ENCODE measurements at places on chromosomes 11 and 22.

- no peak for DNase-seq
Observed at GRCh38 chr11:70757241-70757640, 358.9 kb downstream of the CTTN start.

- DNase-seq = no peak
Observed at GRCh38 chr22:41579997-41580355, 9.7 kb downstream of the PMM1 start.

DNA sequence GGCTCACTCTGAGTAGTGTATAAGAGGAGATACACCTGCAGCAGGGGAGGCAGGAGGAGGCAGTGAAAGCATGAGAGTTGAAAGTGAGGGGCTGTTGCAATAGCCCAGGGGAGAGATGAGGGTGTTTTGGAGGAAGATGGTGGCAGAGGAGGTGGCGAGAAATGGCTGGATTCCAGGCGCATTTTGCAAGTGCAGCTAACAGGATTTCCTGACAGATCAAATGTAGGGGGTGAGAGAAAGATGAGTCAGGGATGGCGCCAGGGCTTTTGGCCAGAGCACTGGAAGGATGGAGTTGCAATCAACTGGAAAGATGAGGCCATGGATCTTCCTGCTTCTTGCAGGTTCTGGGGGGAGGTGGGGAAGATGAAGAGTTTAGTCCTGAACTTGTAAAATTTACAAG is 16.8 kb upstream of the TSPAN18 start:
- no peak for DNase-seq

GRCh38 chr11:19571906-19572305 is 140.7 kb upstream of the NAV2 start:
- no peak for DNase-seq

DNA sequence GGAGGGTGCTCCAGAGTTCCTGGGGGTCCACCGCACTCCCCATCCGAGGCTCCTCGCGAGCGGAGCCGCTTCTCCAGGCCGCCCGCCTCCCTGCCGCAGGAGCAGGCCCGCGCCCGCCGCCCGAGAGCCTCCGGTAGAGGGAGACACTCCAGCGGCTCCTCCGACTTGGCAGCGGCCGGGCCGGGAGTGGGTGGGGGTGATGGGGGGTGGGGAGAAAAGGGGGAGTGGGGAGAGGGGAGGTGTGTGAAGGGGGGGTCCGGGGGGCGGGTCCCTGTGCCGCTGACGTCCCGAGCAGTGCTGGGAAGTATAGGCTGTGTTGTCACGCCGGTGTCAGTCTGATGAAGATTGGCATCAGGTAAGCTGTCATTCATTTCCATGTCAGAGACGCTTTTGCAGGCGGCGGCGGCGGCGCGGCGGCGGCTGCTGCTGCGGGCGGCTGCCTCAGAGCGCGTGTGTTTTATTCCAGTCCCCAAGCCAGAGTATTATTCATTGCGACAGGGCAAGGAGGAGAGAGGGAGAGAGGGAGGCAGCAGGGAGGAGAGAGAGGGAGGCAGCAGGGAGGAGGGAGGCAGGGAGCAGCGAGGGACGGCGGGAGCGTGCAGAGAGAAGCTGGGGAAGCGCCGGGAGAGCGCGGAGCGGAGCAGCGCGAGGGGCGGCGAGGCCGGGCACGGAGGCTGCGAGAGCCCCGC is at the start of gene PKNOX2:
Gene PKNOX2 (plus strand): TSS at position 330 of the 689 bp plus-strand sequence. CDS start 186,555 bp downstream, outside the sequence.
- DNase-seq = peak; percentile 61

- DNase-seq = no peak
Observed at GRCh38 chr11:121606354-121606753, 153.6 kb upstream of the SORL1-AS1 start.

GRCh38 chr11:119992171-119993051 is 145.5 kb downstream of the TRIM29 start:
- no peak for DNase-seq

- peak; percentile 19 for DNase-seq
Observed at GRCh38 chr22:30078320-30079311, 1.6 kb upstream of the HORMAD2 start.

GRCh38 chr11:103541186-103541795 is 432.1 kb downstream of the DYNC2H1 start:
- no peak for DNase-seq

- no peak for DNase-seq
Observed at GRCh38 chr11:111834432-111835163, 36.8 kb downstream of the ALG9 start.

- DNase-seq = no peak
Observed at GRCh38 chr11:14335712-14336111, 23.3 kb downstream of the RRAS2 start.

GRCh38 chr11:116353589-116353988 is 419.2 kb downstream of the BUD13 start:
- no peak for DNase-seq

GRCh38 chr22:44729391-44730021 is 22.9 kb upstream of the ARHGAP8 start:
- no peak for DNase-seq

DNA sequence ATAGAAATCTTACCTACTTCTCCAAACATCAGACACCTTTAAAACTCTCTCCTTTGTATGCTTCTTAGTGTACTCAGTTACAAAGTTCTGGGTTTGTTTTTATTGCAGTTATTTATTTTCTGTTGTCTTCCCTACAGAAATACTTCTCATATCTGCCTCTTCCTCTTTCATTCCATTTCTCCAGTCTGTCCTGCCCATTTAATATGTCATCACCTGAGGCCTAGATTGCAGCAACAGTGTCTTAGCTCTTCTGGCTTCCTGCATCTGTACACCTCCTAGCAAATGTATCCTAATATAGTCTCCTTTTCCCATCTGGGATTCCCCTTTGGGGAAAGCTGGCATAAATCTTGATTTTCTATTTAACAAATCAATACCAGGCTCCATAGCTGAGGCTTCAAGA is 34.9 kb upstream of the PCF11 start:
- no peak for DNase-seq

DNA sequence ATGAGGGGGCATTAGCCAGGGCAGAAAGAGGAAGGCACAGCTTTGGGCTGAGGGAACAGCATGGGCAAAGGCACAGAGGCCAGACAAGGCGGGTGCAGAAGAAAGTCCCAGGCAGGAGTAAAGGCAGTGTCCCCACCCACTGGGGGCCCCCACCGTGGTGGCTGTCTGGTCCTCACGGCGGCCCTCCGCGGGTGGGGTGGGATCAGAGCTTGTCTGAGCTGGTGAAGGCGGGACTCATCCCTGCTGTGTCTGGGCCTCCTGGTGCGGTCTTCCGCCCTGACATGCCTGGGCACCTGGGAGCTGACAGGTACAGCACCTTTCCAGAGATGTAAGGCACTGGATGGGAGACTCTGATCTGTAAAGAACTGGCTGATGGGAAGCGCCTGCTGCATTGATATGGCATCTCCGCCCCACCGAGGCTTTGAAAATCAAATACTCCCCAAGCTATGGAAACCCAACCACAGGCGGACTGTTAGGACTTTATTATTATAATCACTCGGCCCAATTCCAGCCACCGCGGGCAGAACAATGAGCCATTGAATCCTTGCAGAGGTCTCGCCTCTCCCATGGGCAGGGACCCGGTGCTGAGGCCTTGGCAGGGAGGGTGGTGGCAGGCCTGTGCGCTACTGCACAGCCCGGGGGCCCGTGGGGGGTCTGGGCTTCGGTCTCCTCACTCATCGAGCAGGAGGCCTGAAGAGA is 14.2 kb upstream of the GNB1L start:
- DNase-seq = no peak

GRCh38 chr11:35787013-35787504 is 124.5 kb downstream of the TRIM44 start:
- DNase-seq = no peak

- DNase-seq = no peak
Observed at GRCh38 chr11:69170704-69171103, 15.0 kb downstream of the SMIM38 start.

- DNase-seq = no peak
Observed at GRCh38 chr11:9681583-9682372, 17.9 kb downstream of the SWAP70 start.

GRCh38 chr11:108364159-108364558 is 103.2 kb downstream of the C11orf65 start:
- no peak for DNase-seq

DNA sequence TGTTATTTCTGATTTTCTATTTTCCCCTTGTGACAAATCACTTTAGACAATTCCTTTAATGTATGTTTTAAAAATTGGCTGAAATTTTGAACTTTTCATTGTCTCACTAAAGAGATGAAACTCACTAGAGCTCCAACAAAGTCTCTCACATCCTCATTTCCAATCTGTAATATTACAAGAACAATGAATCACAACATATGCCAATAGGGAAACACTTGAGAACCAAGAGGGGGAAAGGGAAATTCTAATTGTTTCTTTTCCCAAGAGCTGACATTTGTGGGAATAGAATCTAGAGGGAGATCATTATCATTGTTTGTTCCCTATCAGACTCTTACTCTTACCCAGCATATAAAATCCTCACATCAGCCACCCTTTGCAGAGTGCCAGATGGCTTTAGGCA is 28.2 kb downstream of the OR10D3 start:
- no peak for DNase-seq

GRCh38 chr11:9344061-9344680 is 29.8 kb upstream of the TMEM41B start:
- no peak for DNase-seq

DNA sequence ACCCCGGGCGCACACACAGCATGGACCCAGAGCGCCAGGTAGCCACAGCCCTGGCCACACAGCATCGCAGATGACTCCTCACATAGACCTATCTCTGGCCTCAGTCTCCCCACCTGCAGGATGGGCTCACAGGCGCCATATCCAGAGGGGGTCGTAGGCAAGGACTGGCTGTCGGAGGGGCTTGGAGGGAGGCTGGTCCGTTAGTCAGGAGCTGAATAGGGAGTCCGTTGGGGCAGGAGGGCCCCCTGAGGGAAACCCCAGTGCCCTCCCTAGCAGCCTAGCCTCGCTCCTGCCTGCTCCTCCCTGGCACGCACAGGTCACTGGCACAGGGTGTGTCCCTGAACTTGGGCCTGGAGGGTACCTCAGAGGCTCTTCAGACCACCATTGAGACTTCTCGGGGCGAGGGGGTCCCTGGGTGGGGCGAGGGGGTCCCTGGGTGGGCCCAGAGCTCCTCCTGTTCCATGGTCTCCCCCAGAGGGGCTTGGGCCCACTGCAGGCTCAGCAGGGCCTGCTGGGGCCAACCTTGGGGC is 2.0 kb downstream of the PLXNB2 start:
- DNase-seq = no peak

- DNase-seq = no peak
Observed at GRCh38 chr22:32016081-32016480, 27.0 kb upstream of the SLC5A1 start.

GRCh38 chr22:31138126-31138525 is 2.2 kb downstream of the PLA2G3 start:
- DNase-seq = no peak

DNA sequence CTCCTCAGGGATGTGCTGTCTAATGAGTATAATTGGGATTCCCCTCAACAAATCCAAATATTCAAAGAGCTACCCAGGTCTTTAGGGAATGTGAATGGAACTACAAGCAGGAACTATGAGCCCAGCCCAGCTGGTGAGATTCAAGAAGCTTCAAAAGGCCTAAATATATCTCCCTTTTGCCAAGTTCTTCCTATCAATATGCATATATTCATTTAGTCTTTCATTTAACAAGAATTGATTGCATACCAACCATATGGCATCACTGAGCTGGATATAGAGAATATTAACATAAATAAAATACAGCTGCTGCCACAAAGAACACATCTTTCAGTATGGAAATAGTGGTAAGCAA is 58.9 kb upstream of the PRSS23 start:
- no peak for DNase-seq

DNA sequence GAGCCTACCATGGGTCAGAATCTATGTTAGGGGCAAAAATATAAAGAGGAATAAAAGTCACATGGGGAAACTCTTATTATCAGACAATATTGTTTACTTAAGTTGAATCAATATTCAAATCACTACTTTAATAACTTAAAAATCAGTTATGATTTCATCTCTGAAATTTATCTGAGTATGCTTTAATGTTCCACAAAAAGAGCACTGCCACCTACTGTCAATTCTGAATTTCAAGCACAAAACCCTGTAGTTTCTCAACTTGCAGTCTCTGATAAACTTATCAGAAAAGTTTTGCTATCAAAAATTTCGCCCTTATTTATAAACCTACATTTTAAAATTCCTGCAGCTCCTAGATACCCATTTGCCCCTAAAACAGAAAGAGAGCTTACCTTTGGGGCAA is 47.3 kb downstream of the RDX start:
- DNase-seq = no peak

DNA sequence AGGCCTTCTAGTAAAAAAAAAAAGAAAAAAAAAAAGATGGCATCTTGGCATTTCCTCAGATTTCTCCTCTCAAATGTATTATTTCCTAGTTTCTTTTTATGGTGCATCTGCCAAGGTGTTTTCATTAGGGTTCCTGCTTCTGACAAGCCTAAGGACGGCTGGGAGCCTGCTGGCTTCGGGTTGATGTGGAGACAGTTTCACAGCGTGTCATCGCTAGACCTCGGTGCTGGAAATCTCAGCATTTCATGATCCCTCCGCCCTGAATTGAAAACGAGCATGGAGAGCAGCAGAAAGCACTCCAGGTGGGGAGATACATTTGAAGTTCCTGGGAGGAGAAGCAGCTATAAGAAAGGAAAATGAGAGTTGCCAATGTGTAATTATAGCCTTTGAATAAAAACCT is 283.9 kb upstream of the CNTN5 start:
- DNase-seq = no peak

DNA sequence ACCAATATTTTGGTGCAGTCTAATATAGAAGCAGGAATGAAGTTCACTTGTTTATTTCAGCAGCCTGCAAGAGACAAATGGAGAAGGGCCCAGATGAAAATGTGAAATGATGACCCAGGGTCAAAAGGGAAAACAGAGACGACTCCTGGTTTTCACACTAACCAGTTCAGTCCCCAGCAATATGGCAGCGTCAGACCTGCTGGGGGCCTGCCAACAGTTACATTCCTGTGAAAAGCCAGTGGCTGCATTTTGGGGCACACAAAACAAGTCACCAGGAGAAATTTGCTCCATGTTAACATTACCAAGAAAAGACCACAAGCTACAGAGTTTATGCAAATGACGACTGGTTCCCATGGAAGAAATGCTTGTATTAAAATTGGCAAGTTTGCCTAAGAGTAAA is 80.2 kb downstream of the CCDC34 start:
- no peak for DNase-seq

- DNase-seq = peak; percentile 59
Observed at GRCh38 chr11:118996926-118997626, 862 bp upstream of the CENATAC start.

GRCh38 chr22:24185001-24185500 is 3.8 kb downstream of the SUSD2 start:
- no peak for DNase-seq

- DNase-seq = no peak
Observed at GRCh38 chr11:121029813-121030445, 6.0 kb downstream of the TBCEL start.

All from stimulated activated CD4-positive, alpha-beta T cell treated with anti-CD3 and anti-CD28 coated beads, Interleukin-4, amount 100 ng/mL, for 24 hours (primary cell).